ENCODE measurements at places on chromosomes 7 and 10.

- no peak for ATAC-seq
Measured at GRCh38 chr7:4131063-4131462, 551.0 kb upstream of the FOXK1 start.

DNA sequence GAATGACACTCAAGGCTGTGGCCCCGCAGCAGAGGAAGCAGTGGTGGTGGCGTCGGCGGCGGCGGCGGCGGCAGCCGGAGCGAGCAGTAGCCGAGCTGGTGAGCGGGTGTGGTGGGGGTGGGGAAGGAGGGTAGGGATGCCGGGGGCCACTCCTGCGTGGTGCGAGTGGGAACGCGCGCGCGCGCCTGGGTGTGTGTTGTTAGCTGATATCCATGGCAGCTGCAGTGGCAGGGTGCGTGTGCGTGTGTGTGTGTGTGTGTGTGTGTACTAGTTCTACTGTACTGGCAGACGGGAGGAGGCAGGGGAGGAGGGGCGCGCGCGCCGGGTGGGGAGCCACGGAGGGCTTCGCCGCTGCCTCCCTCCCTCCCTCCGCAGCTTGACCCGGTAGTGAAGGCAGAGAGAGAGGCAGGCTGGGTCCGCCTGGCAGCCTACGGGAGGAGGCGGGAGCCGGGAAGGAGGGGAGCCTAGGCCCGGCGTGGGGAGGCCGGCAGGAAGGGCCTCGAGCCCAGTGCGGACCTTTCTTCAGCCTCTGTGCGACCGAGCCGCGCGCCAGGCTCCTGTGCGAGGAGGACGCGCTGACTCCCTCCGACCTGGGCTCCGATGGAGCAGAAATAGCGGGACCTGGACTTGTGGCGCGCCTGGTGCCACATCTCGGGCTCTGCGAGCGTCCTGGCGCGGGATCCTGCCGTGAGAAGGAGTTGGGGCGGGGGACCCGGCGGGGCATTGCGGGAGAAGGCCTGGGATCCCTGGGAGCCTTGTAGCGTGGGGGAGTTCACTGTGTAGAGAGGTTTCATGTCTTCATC, at the start of gene MAGI2:
Gene MAGI2, minus strand, starts transcription at position 110 of the 803 bp plus-strand sequence. CDS start 347 bp downstream, outside the sequence.
- ATAC-seq: peak; percentile 90

- no peak for ATAC-seq
Measured at GRCh38 chr7:7519056-7519455, 16.6 kb downstream of the COL28A1 start.

DNA sequence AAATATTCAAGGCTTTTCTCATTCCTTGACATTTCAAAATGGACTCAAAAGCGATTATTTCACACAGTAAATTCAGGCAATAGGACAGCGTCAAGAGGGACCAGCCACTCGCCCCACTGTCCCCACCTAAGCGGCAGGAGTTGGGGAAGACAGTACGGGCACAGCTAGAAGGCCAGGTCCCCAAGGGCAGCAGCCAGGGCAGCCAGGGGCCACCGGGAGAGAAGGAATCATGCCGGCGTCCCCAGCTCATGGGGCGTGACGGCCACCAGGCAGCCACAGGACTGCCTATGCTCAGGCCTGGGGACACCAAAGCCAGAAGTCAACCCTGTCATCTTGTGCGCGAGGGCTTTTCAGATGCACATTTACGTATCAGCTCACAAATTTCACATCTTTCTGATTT, 225.7 kb upstream of the PPP2R2D start:
- no peak for ATAC-seq

DNA sequence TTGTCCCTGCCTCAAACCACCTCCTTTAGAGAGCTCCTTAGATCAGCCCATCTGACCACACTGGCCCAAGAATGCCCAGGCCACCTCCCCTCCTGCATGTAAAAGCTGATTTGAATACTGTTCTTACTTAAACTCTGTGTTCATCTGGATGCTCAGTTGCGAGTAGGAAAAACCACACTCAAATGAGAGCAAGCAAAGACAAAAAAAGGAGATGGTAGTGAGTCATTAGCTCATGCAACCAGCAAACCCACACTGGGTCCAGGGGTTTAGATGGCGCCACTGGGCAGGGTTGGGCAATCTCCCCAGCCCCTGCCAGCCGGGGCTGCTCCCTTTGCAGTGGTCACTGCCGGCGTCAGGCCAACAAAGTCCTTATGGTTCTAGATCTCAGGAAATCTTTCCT, 32.7 kb downstream of the TSPAN15 start:
- peak; percentile 16 for ATAC-seq

DNA sequence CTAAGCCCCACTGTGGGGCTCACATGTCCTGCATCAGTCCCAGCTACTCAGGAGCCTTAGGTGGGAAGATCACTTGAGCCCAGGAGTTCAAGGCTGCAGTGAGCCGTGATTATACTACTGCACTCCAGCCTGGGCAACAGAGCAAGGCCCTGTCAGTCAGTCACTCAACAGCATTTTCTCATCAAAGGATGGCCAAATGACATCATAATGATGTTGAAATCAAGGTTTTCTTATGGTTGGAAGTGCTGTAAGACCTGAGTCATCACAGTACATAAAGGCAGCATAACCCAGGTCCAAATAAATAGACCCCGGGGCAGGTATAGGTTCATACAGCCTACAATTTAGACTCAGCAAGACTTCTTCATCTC, 341.1 kb downstream of the PARD3 start:
- ATAC-seq: peak; percentile 28

DNA sequence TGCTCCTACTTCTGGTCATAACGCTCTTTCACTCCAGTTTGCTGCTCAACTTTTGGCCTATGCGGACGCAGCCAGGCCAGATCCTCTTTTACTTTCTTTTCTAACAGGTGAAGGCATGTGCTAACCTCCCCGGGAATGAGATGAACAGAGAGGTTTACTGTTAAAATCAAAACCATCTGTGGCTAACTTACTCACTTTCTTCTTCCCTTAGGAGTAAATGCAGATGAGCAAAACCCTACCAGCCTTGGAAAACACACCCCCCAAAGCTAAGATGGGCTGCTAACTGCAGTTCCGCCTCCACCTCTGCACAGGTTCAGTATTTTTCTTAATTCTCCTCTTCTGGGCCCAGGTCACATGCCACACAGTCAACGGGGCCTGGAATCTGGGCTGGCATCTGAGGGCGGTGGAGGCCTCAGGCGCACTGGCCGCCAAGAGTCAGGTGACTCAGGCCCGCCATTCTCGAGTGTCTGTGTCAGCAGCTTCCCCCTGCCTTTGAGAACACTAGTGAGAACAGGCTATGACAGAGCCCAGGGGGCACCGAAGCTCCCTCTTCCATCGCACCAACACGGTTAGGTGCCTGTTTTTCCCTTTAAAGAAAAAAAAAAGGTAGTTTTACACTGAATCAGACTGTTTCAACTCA, 11.1 kb downstream of the FAM53B start:
- ATAC-seq: peak; percentile 61

GRCh38 chr10:84348860-84349259, 20.5 kb downstream of the CCSER2 start:
- peak; percentile 82 for ATAC-seq

GRCh38 chr7:139731802-139732470, 45.9 kb downstream of the HIPK2 start:
- ATAC-seq: peak; percentile 90

DNA sequence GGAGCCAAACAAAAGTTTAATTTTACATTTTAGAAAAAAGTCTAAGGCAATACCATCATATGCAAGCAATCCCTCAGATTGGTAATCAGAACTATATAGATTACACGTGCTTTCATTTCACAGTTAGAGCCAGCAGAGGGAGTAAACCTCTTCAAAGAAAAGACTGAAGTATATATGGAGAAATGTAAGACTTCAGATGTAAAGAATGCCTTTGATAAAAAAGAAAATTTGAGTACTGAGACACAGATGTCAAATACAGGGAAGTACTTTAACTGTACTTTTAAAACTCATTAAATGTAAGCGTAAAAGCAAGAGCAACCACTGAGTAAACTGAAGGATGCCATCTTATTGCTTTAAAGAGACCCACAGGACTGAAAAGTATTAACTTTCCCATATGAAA, 101.4 kb upstream of the FAM133B start:
- no peak for ATAC-seq

DNA sequence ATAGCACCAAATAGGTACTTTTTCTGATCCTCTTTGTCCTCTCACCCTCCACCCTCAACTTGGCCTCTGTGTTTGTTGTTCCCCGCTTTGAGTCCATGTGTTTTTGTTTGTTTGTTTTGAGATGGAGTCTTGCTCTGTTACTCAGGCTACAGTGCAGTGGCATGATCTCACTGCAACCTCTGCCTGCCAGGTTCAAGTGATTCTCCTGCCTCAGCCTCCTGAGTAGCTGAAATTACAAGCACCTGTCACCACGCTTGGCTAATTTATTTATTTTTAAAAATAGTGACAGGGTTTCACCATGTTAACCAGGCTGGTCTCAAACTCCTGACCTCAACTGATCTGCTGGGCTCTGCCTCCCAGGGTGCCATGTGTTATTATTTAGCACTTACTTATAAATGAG, 5.3 kb downstream of the ZNF273 start:
- no peak for ATAC-seq

GRCh38 chr7:132276234-132276630, 300.0 kb downstream of the PLXNA4 start:
- ATAC-seq: no peak

DNA sequence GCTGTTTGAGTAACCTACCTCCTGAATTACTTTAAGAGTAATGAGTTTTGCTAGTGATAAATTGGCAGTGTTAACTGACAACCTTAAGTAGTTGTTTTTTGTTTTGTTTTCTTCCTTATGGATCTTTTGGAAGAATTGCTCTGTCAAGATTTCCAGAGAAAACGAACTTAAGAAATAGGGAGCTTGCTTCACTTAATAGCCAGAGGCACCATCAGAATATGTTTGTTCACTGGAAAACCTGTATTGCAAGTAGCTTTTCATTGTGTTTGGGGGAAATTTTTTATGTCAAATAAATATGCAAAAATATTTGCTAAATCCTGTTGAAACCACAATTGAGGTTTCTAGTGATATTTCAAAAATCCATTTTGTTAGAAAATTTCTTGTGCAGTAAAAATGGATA, 65.5 kb upstream of the PAPSS2 start:
- no peak for ATAC-seq

DNA sequence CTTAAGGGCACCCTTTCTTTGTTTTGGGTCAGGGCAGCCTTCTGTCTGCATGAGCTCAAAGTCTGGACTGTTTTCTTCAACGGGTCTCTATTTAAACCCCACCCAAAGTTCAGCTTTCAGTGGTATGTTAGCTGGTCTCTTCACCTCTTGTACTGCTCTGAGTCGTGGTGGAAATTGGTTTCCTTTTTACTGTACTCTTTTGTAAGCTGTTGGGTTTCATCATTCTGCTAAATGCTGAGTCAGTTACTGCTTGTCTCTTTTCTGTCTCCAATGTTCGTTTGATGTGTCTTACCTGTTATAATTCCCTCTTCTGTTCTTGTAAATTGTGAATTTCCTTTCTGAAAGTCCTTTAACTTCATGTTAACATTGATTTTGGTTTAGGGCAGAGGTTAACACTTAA, 64.1 kb upstream of the MALRD1 start:
- no peak for ATAC-seq

GRCh38 chr10:113226831-113227445, 276.9 kb downstream of the TCF7L2 start:
- ATAC-seq: no peak

DNA sequence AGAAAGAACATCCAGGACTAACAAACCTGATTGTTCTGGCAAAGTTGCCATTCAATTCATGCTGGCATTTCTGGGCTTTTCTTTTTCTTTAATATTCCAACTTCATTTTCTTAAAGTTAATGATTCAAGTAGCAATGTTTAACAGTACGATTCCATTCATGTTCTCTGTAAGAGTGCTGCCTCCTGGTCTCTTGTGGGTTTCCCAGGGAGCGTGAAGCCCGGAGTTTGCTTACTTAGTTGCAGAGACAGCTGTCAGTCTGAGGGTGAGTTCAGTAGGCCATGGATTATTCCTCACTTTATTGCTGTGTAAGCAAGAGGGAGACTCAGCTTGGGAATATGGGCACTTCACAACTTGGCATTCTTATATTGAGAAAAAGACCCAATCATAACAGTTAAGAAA, 142.2 kb downstream of the TWIST1 start:
- ATAC-seq: no peak

DNA sequence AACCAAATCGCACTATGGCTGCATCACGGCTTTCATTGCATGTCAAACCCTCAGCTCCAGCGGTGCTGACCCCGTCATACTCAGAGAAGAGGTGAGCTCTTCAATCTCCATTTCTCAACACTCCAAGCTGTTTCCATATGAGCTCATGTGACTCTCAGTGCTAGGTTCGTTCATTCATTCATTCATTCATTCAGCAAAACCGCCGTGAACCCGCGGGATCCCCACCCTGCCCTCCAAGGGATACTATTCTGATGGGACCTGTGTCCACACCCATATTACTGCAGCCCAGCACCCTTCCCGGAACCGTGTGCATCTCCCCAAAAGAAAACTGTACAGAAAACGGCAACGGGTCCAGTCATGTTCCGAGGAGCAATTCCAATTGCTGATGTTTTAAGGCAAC, 184.7 kb downstream of the DIP2C start:
- no peak for ATAC-seq

- ATAC-seq: no peak
Measured at GRCh38 chr10:17349717-17350116, 104.7 kb downstream of the ST8SIA6 start.

- ATAC-seq: no peak
Measured at GRCh38 chr7:43791665-43792064, 33.2 kb downstream of the BLVRA start.

DNA sequence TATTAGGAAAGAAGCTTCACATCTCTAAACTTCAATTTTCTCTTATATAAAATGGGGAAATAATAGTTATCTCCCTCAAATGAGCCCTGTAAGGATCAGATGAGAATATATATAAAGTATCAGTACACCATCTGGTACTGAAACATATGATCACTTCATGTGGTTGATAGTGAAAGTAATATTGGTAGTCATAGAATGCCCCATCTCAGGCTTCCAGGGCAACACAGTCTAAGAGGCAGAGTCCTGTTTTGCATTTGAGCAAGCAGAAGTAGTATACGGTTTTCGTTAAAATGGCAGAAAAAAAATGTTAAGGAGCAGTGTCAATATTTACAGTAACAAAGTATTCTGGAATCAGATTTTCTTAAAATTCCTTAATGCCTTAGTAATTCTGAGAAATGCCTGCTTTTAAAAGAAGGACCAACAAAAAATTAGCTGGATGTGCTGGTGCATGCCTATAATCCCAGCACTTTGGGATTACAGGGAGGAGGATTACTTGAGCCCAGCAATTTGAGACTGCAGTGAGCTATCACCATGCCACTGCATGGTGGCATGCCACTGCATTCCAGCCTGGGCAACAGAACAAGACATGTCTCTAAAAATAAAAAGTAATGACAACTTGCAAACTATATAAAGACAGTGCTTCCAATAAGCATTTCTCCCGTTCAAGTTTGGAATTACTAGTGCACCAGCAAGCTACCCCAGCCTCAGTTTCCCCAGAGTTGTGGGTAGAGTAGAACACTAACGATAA, 19.8 kb downstream of the KBTBD2 start:
- ATAC-seq: no peak

DNA sequence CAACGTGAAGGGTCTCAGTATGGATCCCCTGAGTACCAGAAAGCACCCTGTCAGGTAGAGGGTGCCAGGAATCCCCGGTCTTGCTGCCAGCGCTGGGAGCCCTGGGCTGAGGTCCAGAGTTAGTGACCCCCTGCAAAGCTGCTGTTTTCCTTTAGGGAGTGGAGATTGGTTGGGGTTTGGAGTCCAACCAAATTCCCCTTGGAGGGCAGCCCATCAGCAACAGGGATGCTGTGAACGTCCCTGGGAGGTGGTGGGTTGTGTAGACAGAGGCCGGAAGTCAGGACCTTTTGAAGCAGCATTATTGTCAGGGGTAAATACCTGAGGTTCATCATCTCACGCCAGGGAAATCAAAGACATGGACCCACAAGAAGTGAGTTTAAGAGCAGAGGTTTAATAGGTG, 104.2 kb downstream of the COL26A1 start:
- ATAC-seq: no peak

All from gastroesophageal sphincter (tissue), 4 donors.